Eye (tissue), 1 donor: ENCODE measurements at places on chromosomes 1 and 21.
A peak's percentile ranks its signal among the peaks of the same experiment; 100 is the strongest.

DNA sequence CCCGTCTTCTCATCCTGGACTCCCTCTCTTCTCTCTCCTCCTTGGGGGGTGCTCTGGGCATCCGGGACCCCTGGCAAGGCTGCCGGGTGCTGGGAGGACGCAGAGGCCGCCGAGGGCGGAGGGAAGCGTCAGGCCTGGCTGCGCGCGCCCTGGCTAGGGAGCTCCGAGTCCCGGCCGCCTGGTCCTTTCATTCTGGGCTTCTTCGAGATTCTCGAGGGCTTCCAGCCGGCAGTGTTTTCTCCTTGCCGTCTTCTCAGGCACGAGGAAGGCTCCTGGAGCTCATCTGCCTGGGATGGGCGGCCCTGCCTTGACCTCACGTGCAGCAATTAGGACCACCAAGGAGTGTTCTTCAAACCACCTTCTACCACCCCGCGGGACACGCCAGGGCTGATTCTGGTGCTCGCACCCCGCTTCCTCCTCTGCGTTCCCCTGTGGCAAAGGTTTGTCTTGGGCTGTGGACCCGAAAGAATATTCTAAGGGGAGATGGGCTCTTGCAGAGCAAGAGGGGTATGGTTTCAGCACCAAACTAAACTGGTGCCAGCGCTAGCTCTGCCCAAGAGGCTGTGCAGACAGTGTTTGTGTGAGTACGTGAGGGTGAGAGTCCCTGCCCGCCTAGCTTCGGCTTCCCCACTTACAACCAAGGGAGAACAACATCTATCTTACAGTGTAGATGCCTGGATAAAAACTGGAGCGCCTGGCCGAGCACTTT lies 36.5 kb downstream of the PIK3CD start:
- DNase-seq: peak; percentile 47

- DNase-seq: no peak
Observed at GRCh38 chr1:187893471-187893870, 1064.7 kb downstream of the PLA2G4A start.

DNA sequence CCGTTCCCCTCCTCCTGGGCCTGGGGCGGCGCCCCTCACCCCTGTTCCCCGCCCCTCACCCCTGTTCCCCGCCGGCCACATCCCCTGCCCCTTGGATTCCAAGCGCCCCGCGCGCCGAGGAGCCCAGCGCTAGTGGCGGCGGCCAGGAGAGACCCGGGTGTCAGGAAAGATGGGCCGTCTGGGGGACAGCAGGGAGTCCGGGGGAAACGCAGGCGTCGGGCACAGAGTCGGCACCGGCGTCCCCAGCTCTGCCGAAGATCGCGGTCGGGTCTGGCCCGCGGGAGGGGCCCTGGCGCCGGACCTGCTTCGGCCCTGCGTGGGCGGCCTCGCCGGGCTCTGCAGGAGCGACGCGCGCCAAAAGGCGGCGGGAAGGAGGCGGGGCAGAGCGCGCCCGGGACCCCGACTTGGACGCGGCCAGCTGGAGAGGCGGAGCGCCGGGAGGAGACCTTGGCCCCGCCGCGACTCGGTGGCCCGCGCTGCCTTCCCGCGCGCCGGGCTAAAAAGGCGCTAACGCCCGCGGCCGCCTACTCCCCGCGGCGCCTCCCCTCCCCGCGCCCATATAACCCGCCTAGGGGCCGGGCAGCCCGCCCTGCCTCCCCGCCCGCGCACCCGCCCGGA lies at the start of gene TP73:
TP73 (plus strand) TSS at position 587 of the 618 bp plus-strand sequence. CDS start 29,850 bp downstream, outside the sequence.
- peak; percentile 60 for DNase-seq

DNA sequence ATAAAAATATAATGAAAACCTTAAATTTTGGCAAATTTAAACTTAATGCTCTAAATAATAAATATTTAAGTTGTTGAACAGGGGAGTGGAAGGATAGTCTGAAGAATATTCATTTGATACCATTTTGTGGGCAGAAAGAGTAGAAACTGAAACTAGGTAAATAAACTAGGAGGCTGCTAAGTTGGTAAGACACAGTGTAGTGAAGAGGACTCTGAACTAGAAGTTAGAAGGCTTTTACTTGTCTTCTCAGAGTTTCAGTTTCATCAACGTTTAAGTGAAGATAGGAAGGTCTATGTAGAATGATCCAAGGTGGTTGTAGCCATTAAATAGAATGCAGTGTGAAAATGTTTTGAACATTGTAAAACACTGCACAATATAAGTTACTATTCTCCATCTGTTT lies 516.9 kb downstream of the AMY1C start:
- no peak for DNase-seq

DNA sequence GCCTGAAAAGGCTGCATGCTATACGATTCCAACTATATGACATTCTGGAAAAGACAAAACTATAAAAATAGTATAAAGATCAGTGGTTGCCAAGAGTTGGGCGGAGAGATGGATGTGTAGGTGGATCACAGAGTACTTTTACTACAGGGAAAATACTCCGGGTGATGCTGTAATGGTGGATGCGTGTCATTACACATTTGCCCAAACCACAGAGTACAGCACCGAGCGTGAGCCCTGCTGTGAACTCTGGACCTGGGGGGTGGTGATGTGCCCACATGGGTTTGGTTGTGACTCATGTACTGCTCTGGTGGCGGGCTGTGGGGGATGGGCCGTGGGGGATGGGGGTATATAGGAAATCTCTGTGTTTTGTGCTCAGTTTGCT lies 162.7 kb upstream of the COL6A1 start:
- no peak for DNase-seq

- no peak for DNase-seq
Observed at GRCh38 chr1:228120351-228120750, 11.3 kb upstream of the MRPL55 start.

- no peak for DNase-seq
Observed at GRCh38 chr1:56436296-56436695, 143.1 kb downstream of the PLPP3 start.

GRCh38 chr1:19251305-19252196 lies at the start of the genes EMC1 and MRTO4:
TSS of gene EMC1 (minus strand) at chr1:19251524. CDS start at chr1:19251509, 15 bp downstream.
TSS of gene MRTO4 (plus strand) at chr1:19251805. CDS start at chr1:19251836, 31 bp downstream.
- peak; percentile 96 for DNase-seq

- no peak for DNase-seq
Observed at GRCh38 chr21:45234127-45234526, 53.6 kb downstream of the POFUT2 start.

- no peak for DNase-seq
Observed at GRCh38 chr1:117655220-117655577, 49.4 kb downstream of the TENT5C start.

- DNase-seq: no peak
Observed at GRCh38 chr1:47711848-47712492, 274.1 kb downstream of the FOXD2 start.

DNA sequence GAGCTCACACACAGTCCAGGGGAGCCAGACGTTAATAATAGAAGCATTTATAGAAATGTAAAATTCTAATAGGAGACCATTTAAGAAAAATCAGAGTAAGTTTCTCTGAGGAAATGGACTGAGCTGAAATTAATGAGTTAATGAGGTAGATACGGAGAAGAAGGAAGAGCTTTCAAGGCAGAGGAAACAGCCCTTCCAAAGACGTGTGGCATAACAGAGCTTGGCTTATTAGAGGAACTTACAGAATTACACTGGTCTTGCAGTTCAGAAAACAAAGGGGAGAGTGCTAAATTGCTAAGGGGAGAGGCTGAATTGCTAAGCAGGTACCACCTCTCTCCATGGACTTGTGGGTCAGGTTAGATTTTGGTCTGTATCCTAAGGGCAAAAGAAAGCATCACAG lies 8.2 kb upstream of the PIGK start:
- no peak for DNase-seq

DNA sequence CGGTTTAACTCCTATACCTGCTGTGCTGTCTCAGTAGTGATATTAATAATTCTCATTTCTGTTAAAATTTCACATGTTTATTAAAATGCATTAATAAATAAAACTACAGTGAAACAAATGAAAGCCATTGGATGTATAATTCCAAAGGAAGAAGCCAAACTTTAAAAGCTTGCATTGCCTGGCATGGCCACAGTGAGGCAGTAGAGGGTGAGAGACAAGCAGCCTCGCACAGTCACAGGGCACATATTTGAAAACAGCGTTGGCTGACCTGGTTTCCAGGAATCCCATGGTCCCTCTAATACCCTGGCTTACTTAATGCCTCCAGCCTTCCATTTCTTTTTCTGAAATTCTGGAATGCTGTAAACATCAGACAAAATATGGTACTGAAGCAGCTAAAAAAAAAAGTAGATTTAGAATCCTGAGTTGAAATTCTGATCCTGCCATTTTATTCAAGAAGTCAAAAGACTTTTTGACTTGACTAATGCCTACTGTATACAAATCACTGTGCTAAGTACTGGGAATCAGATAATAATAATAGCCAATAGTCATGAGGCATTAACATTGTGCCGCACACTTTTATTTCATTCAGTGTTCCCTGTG lies 6.7 kb upstream of the RNASEL start:
- DNase-seq: peak; percentile 89

- no peak for DNase-seq
Observed at GRCh38 chr1:192620071-192620635, 15.8 kb upstream of the RGS13 start.

GRCh38 chr21:27703791-27704190 lies 736.9 kb upstream of the ADAMTS5 start:
- DNase-seq: peak; percentile 17

DNA sequence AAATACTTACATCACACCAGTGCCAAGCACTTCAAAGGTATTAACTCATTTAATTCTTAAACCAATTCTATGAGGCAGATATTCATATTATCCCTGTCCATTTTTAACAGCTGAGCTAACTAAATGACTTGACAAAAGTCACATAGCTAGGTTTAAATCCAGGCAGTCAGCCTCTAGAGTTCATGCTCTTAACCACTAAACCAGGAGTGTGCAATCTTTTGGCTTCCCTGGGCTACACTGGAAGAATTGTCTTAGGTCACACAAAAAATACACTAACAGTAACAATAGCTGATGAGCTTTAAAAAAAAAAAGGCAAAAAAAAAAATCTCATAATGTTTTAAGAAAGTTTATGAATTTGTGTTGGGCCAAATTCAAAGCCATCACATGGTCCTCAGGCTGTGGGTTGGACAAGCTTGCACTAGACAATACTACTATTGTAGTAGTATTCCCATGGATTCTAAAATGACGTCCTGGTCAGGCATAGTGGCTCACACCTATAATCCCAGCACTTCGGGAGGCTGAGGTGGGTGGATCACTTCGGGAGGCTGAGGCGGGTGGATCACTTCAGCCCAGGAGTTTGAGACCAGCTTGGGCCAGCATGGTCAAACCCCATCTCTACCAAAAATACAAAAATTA lies 10.0 kb downstream of the UBR4 start:
- no peak for DNase-seq

DNA sequence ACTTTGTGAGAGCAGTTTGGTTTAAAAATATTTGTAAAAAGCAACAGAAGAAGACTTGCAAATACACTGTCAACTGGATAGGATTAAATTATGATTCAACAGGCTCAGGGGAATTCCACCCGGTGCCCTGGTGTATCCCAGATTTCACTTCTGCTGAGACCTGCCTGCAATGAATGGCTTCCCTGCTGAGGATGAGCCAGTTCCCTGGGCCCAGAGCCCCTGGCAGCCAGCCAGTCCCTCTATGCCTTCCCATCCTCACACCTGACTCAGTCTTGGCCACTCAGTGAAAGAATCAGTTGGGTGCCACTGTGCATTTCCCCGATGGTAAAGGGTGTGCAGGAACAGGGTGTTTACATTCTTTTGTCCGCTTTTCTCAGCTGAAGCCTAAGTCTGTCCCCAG lies 64.4 kb downstream of the KCTD3 start:
- no peak for DNase-seq

DNA sequence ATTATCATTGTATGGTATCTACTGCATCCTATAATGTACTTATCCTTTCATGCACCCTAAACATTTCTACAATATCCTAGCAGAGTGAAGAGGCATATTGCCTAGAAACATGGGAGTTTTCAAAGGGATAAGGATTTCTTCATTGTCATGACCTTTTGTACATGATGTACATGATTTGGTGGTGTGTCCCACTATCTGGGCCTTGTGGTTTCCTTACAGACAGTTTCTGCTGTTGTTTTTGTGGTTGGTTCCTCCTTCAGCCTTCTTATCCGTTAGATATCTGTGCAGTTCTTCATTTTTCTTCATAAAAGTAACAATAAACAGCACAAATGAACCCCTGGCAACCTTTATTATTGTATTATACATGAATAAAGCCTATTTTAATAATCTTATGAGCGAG lies 70.4 kb upstream of the BACH1 start:
- DNase-seq: no peak

DNA sequence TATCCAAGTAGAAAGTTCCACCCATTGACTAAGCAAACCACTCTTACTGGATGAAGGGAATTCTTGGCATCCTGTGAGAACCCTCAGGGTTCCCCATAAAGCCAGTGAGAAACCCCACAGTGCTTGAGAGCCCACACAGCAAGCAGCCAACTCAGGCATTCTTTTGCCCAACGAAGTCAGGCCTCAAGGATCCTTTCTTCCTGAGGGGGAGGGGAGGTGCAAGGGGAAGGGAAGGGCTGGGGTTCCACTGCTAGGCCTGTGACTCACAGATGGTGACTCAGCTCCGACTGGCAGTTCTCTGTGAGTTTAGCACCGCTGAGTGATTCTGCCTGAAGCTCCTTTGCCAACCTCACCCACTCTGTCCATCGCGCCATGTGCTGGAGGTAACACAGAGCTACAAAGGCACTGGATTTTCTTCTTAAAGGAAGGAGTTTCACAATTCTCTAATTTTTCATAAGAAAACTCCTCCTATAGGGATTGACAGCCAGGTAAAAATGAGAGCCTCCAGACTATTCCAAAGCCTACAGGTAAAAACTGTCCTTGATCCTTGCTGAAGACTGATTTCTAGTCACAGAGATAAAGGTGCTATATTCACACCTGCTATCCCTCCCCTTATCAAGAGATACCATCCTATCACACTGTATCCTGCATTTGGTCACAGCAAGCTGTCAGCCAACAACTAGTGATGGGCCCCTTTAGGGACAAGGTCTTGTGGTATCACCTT lies 4.8 kb downstream of the ENO1 start:
- DNase-seq: peak; percentile 52

- DNase-seq: no peak
Observed at GRCh38 chr1:228941666-228942065, 206.4 kb downstream of the RHOU start.

GRCh38 chr1:118294875-118295642 lies 110.0 kb upstream of the SPAG17 start:
- peak; percentile 27 for DNase-seq

DNA sequence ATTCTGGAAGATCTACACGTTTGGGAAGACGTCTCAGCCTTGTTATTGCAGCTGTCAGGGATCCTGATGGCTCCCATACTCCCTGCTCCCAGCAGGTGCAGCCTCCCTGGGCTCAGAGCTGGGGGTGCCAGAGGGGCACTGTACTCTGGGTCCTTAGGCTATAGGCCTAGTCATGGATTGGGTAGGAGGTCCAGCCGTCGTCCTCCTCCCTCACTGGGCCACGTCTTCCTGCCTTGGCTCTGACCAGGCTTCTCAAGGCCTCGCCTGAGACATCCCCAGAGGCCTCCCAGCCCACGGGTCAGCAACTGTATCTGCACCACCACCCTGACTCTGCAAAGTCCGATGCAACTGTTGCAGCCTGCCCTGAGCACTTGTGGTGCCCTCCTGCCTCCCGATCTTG lies 18.2 kb downstream of the MYOM3 start:
- no peak for DNase-seq

DNA sequence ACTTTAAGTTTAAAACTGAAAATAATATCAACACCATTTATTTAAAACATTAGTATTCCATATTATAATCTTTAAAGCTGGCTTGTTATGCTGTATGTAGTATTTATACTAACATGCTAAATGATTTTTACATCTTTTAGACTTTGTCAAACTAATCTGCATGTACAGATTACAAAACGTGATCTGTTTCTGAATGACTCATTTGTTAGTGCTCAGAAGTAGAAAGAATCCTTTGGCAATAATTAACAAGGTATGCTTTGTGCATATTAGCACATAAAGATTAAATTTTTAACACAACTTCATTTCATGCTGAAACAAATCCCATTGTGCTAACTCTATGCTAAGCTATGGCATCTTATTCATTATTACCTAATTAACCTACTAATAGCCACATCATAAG lies 242.4 kb downstream of the BARHL2 start:
- DNase-seq: no peak
